ENCODE measurements at places on chromosomes 5 and 9. TPM values are rescaled to one million over a fixed set of nuclear protein-coding genes. Genes with fewer than 3 reads are reported as not detected.
A peak's percentile ranks its signal among the peaks of the same experiment; 100 is the strongest.

GRCh38 chr9:136171801-136172411, 33.0 kb downstream of the LHX3 start:
- ATAC-seq, result no peak

DNA sequence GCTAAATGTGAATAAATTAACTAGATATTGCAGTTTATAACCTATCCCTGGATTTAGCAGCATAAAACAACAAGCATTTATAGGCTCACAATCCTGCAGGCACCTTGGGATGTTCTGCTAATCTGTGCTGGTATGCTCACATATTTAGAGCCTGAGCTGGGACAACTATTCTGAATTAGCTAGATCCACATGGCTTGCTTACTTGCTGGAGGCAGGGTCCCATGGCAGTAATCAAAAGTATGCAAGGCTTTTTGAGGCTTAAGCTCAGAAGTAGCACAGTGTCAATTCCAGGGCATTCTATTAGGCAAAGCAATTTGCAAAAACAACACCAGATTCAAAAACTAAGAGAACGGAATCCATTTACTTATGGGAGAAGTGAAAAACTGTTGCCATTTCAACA, 745.0 kb upstream of the ACO1 start:
- ATAC-seq, result no peak

- no peak for ATAC-seq
Measured at GRCh38 chr5:131209506-131210150, 38.9 kb downstream of the LYRM7 start.

- no peak for ATAC-seq
Measured at GRCh38 chr9:132788378-132788777, 89.7 kb downstream of the AK8 start.

GRCh38 chr5:33432656-33433055, 8.1 kb upstream of the TARS1 start:
- no peak for ATAC-seq

- no peak for ATAC-seq
Measured at GRCh38 chr5:77311214-77311571, 100.7 kb downstream of the PDE8B start.

- ATAC-seq, result peak; percentile 99
Measured at GRCh38 chr5:37668524-37669047, 171.3 kb downstream of the GDNF start.

- no peak for ATAC-seq
Measured at GRCh38 chr9:131112374-131113154, 12.8 kb upstream of the NUP214 start.

- ATAC-seq, result peak; percentile 96
Measured at GRCh38 chr5:6745706-6746222, 32.5 kb downstream of the TENT4A start.

GRCh38 chr5:102832445-102832844, 77.3 kb downstream of the PAM start:
- ATAC-seq, result no peak

DNA sequence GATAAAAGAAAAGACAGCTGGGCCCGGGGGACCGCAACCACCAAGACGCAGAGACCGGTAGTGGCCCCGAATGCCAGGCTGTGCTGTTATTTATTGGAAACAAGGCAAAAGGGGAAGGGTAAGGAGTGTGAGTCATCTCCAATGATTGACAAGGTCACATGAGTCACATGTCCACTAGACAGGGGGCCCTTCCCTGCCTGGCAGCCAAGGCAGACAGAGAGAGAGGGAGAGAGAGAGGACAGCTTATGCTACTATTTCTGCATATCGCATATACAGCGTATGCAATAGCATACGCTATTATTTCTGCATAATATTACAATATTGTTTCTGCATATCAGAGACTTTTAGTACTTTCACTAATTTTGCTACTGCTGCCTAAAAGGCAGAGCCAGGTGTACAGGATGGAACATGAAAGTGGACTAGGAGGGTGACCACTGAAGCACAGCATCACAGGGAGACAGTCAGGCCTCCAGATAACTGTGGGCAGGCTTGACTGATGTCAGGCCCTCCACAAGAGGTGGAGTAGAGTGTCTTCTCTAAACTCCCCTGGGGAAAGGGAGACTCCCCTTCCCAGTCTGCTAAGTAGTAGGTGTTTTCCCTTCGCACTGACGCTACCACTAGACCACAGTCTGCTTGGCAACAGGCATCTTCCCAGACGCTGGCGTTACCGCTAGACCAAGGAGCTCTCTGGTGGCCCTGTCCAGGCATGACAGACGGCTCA, 50.3 kb downstream of the RFX3 start:
- peak; percentile 48 for ATAC-seq

DNA sequence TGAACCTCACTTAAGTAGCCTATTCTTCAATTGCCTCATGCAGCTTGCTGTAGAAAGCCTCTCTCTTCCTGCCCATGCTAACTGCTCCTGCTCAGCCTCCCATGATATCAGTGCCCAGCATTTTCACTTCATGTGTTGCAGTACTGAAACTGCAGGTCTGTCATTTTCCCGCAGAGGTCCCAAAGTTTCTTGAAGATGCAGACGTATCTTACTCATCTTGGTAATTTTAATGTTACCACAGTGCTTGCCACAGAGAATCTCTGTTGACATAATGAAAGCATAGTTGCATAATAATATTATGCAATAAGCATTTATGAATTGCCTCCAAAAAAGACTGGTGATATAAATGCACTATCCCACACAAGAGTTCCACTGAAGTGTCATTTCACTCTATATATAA, 561.1 kb upstream of the DAP start:
- ATAC-seq, result no peak

DNA sequence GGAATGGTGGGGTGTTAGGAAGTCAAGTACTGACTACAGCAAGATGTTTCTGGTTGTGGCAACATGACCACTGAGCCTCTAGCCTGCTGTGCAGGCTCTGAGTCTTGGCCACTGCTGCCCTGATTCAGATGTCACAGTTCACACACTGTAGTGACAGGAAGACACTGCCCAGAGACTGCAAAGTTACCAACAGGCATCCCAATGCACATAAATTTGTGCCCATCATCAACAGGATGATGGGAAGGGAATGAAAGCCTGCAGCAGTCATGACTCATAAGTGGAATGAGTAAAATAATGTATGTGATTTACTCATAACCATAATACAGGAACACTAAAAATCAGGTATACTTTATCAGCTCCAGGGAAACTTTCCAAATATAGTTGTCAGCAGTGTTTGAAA, 251.6 kb upstream of the HAPLN1 start:
- ATAC-seq, result peak; percentile 28

DNA sequence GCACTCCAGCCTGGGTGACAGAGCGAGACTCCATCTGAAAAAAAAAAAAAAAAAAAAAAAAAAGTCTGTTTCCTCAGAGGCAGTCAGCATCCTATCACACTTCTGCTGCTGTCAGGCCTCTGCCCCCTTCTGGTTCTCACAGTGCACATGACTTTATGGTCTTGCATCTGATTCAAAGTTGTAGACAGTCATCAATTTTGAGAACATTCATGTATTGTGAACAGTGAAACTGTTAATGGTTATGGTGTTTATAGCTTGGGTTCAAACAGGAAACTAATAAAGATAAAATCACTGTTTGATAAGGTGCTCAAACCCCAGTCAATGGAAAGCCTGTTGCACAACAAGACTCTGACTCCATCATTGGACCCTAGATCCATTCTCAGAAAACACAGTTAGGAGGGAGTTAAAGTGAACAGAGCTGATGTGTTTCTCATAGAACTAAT, 61.4 kb downstream of the FOXD1 start:
- ATAC-seq, result no peak

- no peak for ATAC-seq
Measured at GRCh38 chr5:88544671-88545070, 276.0 kb upstream of the TMEM161B start.

- no peak for ATAC-seq
Measured at GRCh38 chr5:33244441-33245150, 196.2 kb upstream of the TARS1 start.

GRCh38 chr5:61431923-61432620, 100.0 kb downstream of the ZSWIM6 start:
- ATAC-seq, result peak; percentile 64

DNA sequence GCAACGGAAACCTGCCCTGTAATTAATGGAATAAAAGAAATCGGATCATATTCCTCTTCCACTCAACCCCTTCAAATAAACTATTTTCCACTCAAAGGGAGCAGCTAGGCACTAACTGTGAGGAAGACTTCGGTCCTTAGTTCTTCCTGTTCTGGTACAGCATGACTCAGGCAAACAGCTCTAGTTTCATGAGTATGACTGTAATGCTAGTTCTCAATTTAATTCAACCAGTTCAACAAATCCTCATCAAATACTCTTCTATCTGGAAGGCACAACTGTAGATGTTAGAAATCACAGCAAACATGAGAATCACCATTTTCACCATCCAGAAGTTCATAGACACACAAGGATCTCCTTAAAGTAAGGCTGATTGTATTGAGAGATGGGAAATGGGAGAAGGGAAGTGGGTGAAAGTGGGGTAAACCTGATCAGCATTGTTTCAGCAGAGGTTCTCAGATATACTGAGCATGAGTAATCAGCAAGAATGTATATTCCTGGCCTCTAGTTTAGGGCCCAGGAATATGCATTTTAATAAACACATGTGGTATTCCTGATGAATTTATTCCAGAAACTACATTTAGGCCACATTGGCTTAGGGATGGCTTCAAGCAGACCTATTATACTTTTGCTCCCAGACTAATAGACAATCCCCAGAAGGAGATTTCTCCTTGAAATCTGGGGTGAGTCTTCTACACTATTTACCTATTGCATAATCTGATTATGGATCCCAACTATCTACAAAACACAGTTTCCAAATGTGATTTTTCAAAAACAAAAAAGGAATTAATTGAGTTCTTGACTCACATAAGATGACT, 141.1 kb upstream of the SLC12A2 start:
- no peak for ATAC-seq

GRCh38 chr9:16335788-16336580, 534.5 kb downstream of the BNC2 start:
- ATAC-seq, result no peak

GRCh38 chr5:94031631-94032030, 290.2 kb upstream of the POU5F2 start:
- ATAC-seq, result no peak

DNA sequence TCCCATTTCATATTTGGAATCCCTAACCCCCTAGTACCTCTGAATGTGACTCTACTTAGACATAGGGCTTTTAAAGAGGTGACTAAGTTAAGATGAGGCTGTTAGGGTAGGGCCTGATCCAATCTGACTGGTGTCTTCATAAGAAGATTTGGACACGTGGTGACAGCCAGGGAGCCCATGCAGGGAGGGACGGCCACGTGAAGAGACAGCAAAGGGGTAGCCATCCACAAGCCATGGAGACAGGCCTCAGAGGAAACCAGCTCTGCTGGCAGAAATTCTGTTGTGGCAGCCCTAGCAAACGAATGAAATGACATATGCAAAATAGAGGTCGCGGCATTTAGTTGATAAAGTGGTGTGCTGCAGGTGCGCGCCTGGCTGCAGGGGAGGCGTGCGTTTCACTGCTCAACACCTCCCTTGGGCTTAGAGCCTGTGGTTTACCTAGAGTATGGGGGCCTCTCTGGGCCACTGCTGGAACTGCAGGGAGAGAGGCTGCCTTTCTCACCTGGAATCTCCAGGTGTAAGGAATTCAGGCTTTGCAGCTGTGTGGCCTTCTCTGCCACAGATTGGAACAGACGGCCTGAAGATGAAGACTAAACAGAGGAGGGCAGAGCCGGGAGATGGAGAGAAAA, 7.1 kb upstream of the AFAP1L1 start:
- peak; percentile 87 for ATAC-seq

DNA sequence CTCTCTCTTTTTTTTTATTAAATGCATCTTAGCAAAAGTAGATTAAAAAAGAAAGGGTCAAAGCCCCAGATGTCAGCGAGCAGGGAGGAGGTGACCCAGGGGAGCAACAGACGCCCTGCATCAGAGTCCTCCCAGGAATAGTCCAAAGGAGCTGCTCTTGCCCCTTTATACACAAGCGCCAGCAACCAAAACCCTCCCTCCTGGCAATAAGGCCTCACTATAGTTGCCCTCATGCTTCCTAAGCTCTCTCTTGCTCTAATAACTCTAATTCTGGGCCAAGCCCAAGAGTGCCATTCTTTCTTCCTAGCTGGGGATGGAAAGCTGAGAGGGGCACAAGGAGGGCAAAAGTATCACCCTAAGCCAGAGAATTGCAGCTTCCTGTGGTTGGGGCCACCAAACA, 26.3 kb downstream of the PCDHGC5 start:
- no peak for ATAC-seq

- ATAC-seq, result no peak
Measured at GRCh38 chr5:87139795-87140194, 127.9 kb upstream of the RASA1 start.

- ATAC-seq, result peak; percentile 40
Measured at GRCh38 chr5:137611794-137612435, 112.8 kb upstream of the SPOCK1 start.

DNA sequence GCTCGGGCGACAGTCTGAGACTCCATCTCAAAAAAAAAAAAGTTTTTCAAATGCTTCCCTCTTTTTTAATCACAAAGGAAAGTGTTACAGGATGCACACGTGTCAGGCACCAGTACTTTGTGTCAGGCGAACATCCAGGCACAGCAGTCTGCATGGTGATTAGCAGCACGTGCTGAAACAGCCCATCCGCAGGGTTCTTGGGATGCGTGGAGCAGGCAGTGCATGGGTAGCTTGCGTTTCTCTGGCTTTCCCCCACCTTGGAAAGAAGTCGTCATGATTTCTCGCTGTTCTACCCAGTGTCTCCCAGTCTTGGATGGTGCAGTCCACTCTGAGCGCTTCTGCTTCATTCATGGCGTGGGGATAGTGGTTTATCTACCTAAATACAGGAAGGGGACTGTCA, 35.4 kb downstream of the GPR107 start:
- ATAC-seq, result no peak

- ATAC-seq, result no peak
Measured at GRCh38 chr5:67506241-67506640, 309.6 kb upstream of the CD180 start.

- no peak for ATAC-seq
Measured at GRCh38 chr5:86974955-86975354, 292.7 kb upstream of the RASA1 start.

GRCh38 chr9:131348631-131349521, 45.0 kb upstream of the PRRC2B start:
- no peak for ATAC-seq

The DMRT3 gene
- total RNA-seq, result not detected

The RGP1 gene
- total RNA-seq, result 21.5 TPM

The EQTN gene
- total RNA-seq, result 0.41 TPM

The CFAP157 gene
- 1.1 TPM for total RNA-seq

The TEX48 gene
- total RNA-seq, result not detected

The EGFLAM gene
- total RNA-seq, result 1.1 TPM

The WNT8A gene
- total RNA-seq, result not detected

The RMND5B gene
- total RNA-seq, result 28.1 TPM

The CER1 gene
- total RNA-seq, result not detected

The FOXD4L4 gene
- total RNA-seq, result 1.1 TPM

The SH3PXD2B gene
- 35.7 TPM for total RNA-seq

The ZDHHC11 gene
- total RNA-seq, result 11.3 TPM
